ENCODE measurements at places on chromosomes 1 and 21.

DNA sequence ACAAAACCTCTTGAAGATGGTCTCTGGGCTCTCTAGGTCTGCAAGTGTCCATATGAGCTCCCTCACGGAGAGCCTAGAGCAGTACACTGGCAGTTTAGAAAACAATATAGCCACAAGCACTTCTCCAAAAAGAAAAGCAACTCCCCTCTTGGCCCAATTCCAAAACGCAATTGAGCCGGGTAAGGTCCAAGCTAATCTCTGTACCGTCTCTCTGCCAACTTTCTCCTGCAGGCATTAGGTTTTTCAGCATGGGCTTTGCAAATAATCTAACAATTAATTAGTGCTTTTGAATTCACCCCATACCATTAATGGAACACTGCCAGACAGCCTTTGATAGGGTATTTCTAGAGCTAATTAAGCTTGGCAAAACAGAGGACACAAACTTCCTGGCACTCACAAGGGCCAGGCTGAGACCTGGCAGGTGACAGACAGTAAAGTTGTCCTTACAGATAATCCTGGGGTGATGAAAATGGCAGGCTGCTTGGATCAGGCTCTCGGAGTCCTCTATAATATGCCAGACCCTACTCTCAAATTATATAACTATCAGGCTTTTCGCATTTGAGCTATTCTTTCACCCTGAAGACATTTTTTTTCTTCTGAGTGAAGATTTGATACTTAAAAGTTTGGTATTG lies 39.8 kb downstream of the TGFBR3 start:
- peak; percentile 78 for DNase-seq

GRCh38 chr1:107777664-107778047 lies 187.3 kb downstream of the VAV3 start:
- DNase-seq = no peak

GRCh38 chr1:211876851-211877590 lies 46.5 kb upstream of the LPGAT1 start:
- DNase-seq = peak; percentile 36

- no peak for DNase-seq
These were observed 147.3 kb downstream of the HS2ST1 start for GRCh38 chr1:87061742-87062156.

DNA sequence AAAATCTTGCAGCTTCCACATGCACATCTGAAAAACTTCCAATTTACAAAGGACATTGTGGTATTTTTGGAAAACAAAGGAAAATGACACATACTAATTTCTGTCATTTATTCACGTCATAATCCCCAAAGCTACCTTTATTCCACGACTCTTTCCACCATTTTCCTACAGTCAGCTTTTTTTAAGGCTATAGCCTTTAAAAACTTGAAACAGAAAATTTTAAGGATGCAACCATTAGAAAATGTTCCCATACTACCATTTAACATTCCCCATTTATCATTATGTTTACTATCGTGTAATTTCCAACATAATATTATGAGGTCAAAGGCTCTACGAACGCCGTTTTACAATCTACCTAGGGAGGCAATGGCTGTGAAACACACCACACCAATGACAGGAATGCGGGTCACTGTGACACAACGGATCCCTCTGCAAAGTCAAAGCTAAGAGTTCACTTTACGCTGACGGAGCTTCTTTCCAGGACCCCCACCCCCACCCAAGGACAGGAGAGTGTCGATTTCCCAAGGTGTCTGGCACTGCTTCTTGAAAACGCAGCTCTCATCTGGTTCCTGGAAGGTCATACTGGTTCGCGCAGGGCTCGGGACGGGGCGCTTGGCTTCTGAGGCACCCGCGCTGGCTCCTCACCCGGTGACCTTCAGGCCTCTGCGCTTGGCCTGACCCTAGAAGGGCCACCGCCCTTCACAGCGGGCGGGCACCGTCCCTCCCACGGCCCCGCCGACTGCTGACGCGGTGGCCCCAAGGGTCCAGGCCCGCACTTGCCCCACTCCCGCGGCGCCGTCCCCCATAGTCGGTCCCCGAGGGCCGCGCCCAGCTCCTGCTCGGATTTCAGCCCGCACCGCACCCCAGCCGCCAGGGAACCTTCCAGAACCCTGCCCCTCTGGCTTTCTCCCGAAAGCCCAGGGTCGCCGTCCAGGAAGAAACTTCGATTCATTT lies 50.5 kb upstream of the ATF3 start:
- peak; percentile 75 for DNase-seq

- no peak for DNase-seq
These were observed 632 bp downstream of the PEX19 start for GRCh38 chr1:160284220-160284781.

DNA sequence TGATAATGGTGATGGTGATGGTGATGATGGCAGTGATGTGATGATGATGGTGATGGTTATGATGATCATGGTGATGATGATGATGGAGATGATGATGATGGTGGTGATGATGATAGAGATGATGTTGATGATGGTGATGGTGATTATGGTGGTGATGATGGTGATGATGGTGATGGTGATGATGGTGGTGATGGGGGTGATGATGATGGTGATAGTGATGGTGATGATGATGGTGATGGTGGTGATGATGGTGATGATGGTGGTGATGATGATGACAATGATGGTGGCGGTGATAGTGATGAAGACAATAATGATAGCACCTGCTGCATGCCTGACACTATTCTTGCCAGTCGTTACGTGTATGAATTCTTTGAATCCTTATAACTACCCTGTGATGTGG lies 317.9 kb upstream of the AJAP1 start:
- no peak for DNase-seq

GRCh38 chr1:202200669-202201068 lies 7.1 kb downstream of the LGR6 start:
- DNase-seq = no peak

- no peak for DNase-seq
These were observed 9.0 kb upstream of the TRIM45 start for GRCh38 chr1:117130526-117130925.

DNA sequence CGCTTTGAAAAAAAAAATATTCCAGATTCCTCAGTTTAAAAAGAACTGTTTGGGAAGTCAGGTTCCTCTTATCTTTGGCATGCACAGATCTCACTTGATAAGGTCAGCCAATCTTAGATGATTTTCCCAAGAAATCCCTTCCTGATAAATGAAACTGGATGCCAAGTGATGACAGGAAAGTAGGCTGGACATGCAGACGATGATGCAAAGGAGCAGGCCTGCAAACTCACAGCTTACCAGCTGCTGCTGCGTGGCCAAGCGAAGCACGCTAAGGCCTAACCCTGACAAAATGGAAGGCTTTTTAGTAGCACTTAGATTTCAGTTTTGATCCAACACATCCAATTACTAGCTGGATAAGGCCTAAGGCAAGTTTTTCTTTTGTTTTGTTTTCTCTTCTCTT lies 10.1 kb downstream of the TADA1 start:
- no peak for DNase-seq

DNA sequence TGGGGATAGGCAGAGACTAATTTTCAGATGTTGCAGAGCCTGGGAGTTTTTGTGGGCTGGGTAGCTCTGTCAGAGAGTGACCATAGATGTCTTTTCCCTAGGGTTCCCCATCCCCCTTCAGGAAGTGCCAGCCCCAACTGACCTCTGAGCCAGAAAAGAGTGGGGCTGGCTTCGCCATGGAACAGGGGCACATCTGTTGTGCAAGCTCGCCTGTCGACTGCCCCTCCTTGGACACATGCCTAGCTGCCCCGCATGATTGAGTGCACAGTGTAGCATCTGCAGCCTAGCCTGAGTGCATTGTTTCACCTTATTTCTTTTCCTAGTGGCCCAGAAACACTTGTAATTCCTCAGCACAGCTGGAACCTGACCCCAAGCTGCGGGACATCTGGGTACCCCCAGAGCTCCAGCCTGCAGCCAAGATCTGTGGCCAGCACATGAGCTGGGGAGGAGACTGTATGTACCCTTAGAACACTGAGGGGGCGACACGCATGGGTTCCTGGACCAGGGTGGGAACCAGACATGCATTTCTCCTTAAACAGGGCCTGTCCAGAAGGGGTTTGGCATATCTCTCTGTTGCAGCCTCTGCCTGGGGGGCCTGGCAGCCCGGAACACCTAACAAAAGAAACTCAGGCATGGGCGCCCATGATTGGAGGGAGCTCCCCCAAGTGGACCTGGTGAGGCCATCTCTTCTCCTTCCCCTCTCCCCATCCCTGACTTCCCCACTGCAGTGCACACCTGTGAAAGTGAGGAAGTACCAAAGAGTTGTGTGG lies 55.2 kb downstream of the SYT14 start:
- no peak for DNase-seq

GRCh38 chr1:2571348-2571747 lies 15.2 kb downstream of the TNFRSF14 start:
- DNase-seq = no peak

DNA sequence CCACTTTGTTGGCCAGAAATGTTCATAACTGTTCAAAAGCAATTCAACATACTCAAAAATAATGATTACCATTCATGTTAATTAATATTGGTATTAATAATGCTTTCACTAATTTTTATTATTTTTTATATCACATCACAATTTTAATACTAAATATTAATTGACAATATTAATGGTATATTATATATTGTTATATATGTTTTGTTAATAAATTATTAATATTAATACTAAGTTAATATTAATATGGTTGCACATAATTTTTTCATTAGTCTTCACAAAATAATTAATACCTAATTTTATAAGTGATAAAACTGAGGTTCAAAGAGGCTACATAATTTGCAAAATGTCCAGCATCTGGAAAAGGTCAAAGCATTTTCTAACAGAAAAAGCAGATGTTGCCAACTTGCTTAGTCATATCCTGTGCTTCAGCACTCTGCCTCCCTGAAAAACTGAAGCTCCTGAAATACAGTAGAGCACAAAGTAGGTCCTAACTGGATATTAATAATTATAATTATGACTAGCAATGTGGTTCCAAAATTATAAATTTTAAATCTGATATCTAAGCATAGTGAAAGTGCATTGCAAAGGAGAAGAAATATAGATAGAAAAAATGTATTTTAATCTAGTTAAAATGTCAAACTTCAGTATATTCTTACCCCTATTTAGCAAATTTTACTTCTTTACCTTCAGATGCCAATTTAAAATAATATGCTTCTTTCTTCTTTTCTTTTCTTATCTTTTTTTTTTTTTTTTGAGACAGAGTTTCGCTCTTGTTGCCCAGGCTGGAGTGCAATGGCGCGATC lies 123.2 kb upstream of the TNFSF4 start:
- DNase-seq = no peak

DNA sequence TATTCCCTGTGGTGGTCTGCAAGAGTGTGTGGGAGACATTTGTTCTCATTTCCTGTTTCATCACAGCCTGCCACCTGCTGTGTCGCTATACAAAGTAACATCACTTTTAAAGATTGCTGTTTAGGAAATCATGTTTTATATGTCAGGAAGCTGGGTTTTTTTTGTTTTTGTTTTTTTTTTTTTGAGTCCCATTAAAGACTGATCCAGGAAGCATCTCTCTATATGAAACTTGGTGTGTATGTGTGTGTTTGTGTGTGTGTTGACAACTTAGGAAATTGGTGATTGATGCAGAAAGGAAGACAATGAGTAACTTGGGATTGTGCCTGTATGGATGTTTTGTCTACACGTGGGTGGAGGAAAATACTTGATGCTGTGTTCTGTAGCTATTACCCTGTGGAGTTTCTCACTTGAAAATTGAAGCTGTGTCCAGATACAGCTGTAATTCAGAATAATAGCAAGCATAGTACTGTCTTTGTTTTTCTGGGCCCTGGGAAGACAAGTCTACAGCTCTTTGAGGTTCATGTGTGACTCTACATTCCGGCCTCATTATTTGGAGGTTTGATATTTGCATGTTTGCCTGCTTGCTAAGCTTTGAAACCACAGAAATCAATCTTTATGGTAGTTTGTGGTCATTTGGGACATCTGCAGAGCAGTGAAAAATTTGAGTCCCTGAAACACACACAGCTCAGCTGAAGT lies 47.9 kb downstream of the LAMC1 start:
- DNase-seq = peak; percentile 45

DNA sequence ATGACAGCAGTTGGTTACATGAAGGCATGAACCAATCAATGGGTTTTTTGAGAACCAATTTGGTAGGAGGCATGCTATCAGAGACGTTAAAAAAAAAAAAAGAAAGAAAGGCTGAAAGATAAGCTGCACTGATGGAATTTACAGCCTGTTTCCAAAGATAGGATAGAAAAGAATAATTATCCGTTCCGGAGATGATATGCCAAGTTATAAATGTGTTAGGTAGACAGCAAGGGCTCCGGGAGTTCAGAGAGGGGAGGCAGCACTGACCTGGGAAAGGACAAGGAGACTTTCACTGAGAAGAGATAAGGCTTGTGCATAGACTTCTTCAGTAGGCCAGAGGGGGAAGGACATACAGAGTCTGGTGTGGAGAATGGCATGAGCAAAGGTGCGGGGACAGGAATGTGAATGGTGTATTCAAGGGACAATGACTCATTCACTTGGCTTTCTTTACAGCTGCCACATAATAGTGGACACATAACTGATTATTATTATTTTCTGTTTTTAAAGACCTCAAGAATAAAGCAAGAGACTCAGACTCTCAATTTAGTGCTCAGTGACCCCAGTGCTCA lies 24.8 kb upstream of the ACBD6 start:
- no peak for DNase-seq

DNA sequence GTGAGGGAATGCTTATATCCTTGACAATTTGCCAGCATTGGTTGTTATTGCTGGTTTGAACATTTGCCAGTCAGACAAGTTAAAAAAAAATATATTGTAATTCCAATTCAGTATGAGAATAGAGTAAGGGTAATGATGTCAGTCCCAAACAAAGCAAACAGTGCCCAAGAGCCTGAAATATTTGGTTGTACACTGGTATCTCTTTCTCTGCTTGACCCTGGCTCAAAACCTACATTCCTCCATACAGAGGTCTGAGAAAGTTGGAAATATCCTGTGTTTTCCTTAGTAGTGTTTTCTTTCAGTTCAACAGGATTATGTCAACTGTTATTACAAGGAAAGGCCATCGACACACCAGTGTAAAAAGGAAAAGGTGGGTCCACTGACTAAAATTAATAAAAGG lies 145.6 kb downstream of the MRPL39 start:
- no peak for DNase-seq

DNA sequence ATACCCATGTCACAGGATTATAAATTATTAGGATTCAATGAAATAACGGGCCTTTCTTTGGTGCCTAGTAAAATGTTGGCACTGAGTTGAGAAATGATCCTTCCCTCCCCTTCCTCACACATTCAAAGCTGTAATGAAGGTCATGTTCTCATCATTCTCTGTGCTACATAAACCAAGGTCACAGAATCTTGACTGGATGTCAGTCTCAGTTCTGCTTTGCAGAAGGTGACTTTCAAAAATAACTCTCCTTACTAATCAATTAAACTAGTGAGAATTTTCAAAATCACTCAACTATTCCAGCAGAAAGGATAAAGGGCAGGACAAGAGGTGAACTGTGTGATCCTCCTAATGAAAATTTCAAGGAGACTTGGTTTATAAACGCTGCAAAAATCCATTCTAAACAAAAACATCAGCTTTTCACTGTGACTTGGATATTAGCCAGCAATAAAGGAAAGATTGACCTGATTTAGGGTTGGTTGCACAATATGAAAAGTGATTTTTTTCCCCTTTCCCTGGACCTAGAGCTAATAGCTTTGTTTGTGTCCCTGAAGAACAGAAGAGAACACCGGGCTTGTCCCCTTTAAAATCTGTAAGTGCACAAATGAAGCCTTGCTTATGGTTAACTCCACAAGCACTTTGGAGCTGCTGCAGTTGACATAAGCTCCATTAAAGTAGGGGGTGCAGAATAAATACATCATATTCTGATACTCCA lies 120.1 kb downstream of the SEC16B start:
- DNase-seq = no peak

GRCh38 chr21:23021481-23021880 lies 2023.3 kb downstream of the NCAM2 start:
- no peak for DNase-seq

Measured in femur (tissue), 1 donor.